DMS79 treated with DMSO at 0.1 percent for 48 hours (cell line): ENCODE measurements at places on chromosomes 16 and 17.

DNA sequence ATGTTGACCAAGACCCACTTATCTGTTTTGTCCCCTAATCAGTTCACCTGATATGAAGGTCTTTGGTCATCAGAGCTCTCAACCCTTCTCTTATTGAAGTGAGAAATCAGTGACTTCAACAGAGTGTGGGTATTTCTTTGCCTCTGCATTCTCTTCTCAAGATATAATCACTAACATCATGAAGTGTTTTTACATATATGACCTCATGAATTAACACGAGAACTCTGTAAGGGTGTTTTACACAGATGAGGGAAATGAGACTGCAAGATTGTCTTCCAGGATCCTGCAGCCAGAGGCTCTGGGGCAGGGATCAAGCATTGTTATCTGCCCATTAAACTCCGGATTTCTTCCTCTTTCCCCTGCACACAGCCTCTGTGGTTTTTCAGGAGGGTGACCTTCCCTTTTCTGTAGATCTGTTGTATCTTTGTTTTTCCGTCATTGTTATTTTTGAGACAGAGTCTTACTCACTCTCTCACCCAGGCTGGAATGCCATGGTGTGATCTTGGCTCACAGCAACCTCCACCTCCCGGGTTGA lies 22.7 kb downstream of the LCMT1 start:
- DNase-seq = no peak

DNA sequence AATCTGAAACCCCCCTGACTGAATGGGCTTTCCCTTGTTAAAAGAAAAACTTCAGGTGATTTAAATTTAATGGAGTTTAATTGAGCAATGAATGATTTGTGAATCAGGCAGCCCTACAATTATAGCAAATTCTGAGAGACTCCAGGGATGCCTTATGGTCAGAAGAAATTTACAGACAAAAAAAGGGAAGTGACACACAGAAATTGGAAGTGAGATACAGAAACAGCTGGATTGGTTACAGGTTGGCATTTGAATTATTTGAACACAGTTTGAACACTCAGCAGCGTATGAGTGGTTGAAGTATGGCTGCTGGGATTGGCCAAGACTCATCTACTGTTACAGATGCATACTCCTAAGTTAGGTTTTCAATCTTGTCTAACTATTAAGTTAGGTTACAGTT lies 19.0 kb upstream of the CPHXL start:
- no peak for DNase-seq

DNA sequence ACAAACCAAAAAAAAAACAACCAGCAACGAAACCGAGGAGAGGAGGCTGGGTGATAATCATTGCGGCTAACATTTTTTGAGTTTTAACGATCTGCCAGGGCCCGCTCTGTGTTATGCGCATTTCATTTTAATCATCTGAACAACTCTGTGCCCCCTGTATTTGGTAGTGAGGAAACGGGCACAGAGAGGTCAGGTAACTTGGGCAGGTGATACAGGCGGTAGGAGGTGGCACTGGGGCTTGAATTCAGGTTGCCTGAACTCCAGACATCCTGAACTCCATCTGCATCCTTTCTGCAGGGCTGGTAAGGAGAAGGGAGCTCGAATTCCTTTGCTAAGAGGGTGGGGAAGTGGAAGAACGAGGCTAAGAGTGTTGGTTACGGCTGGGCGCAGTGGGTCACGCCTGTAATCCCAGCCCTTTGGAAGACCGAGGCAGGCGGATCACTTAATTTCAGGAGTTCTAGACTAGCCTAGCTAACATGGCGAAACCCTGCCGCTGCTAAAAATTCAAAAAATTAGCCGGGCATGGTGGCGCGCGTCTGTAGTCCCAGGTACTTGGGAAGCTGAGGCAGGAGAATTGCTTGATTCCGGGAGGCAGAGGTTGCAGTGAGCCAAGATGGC lies 1.1 kb downstream of the CLUAP1 start:
- DNase-seq = peak; percentile 10

- no peak for DNase-seq
Observed at GRCh38 chr17:8803531-8804420, 4.6 kb upstream of the MFSD6L start.

- DNase-seq = no peak
Observed at GRCh38 chr17:80820331-80820730, 171.3 kb upstream of the CHMP6 start.

DNA sequence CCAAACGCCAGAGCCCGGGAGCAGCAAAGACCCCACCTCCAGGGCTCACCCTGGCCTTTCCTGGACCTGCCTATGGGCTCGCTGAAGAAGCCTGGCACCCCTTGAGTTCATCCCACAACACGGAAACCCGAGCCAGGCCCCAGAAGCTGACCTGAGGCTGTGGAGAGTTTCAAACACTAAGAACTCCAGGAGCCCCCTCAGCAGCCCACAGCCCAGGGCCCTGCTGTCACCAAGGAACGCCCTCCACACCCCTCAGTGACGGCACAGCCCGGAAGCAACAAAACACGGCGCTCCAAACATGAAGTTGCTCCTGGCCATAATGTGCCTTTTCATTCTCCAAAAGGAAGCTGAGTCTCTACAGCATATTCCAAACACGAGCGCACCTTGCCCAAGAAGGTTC lies 9.2 kb downstream of the SLC38A10 start:
- no peak for DNase-seq

- peak; percentile 18 for DNase-seq
Observed at GRCh38 chr16:85757341-85757822, 6.5 kb upstream of the C16orf74 start.

GRCh38 chr17:13921841-13922776 lies 147.2 kb upstream of the COX10 start:
- no peak for DNase-seq

GRCh38 chr16:3592559-3592958 lies 15.4 kb upstream of the NLRC3 start:
- DNase-seq = no peak

GRCh38 chr17:69854225-69854780 lies 220.7 kb upstream of the KCNJ16 start:
- no peak for DNase-seq

- no peak for DNase-seq
Observed at GRCh38 chr17:4032738-4033137, 68.5 kb upstream of the ATP2A3 start.

DNA sequence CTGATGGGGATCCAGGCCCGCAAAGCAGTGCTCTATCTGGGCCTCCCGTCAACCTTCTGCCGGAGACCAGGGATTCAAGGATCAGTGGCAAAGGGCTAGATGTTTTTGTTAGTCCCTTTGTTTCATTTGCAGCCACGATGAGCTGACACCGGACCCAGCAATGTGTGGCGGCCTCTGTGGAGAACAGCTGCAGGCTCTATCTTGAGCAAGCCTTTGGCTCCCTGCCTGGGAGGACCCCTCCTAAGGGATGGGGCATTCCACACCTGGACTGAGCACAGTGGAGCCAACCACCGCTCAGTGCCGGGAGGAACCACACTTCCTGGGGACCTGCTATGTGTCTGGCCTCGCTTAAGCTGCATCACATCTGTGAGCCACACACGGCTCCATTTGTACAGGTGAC lies 215.8 kb downstream of the RBFOX3 start:
- DNase-seq = no peak

DNA sequence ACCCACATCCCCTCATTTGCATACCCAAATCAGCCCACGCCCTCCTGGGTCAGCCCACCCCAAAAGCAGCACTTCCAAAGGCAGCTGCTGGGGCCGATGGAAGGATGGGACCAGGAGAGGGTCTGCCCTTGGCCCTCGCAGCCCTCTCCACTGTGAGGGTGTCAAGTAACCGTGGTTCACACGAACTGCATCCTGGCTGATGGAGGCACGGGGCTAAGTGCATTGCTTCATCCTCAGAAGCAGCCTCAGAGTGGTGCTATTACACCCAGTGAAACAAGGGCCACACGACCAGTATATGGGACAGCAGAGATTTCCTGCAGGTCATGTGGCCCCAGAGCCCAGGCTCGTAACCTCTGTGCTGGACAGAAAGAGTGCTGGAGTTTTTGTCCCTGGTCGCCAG lies 13.2 kb upstream of the ATP2A3 start:
- DNase-seq = no peak

GRCh38 chr16:81067166-81067565 lies 9.9 kb downstream of the C16orf46 start:
- DNase-seq = no peak

- DNase-seq = no peak
Observed at GRCh38 chr16:83953796-83954576, 946 bp downstream of the OSGIN1 start.

DNA sequence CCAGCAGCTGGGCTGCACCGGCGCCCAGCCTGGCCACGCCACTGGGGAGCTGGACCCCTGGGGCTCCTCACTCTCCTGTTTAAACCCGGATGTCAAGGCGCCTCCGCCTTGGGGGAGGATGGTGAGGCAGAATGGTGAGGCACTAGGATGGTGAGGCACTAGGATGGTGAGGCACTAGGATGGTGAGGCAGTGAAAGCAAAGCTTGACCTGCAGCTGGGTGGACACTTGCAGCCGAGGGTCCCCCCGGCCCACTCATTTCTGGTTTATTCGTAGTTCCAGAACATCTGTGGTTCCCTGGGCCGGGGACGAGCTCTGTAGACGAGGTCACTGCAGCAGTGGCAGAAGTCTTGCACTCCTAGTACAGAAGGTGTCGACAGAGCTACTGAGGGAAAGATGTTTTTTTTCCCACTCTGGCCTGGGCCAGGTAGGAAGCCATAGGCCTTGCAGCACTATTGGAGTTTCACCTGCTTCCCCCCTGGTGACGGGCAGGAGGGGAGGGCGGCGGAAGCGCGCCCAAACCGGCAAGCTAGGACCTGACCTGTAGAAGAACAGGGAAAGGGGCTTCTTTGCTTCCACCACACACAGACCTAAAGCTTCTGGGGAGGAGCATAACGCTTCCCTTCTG lies 1.1 kb upstream of the HNF1B start:
- no peak for DNase-seq

GRCh38 chr17:78355701-78356100 lies 4.2 kb downstream of the SOCS3 start:
- no peak for DNase-seq

GRCh38 chr17:36657763-36658490 lies 56.5 kb downstream of the MRM1 start:
- DNase-seq = peak; percentile 41

GRCh38 chr16:12113523-12114345 lies 137.2 kb downstream of the SNX29 start:
- no peak for DNase-seq

- no peak for DNase-seq
Observed at GRCh38 chr17:35735036-35735805, 3.8 kb downstream of the RASL10B start.

- no peak for DNase-seq
Observed at GRCh38 chr16:78925083-78925767, 675.3 kb downstream of the MAF start.

DNA sequence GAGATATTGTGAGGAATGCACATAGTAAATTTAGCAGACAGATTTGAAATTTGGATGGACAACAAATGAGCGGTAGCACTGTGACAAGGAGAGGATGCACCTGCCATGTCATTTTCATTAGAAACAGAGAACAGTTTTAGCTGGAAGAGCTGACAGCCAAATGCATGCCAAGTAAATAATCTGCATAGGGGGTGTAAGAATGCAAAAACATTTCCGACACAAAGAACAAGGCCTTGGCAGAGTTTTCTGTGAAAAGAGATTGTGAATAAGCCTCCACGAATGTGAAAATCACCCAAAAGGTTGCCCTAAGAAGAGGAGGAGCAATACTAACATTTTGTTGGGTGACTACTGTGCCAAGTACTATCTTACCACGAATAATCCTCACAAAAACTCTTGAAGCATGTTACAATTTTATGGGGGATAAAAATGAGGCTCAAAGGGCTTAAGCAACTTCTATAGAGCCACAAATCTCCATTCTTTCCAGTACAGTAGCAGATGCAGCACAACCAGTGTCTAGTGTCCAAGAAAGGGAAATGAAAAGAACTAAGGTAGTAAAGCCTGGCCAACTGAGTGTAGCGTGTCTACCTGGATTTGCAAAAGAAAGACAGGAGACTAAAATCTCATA lies 28.3 kb downstream of the TMEM100 start:
- DNase-seq = no peak

DNA sequence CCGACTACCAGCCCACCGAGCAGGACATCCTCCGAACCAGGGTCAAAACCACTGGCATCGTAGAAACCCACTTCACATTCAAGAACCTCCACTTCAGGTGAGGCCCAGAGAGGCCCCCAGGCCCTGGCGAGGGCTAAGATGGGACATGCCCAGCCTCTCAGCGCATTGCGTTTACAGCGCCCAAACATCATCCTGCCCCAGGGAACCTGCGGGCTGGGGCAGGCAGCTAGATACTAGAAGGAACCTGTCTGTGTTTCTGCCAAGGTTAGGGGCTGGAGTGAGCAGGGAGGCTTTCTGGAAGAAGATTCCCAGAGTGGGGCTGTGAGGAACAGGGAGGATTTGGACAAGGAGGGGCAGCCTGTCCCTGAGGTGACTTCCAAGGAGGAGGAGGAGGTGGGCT lies 90.6 kb downstream of the AMFR start:
- no peak for DNase-seq

- no peak for DNase-seq
Observed at GRCh38 chr17:69773081-69773480, 301.9 kb upstream of the KCNJ16 start.

DNA sequence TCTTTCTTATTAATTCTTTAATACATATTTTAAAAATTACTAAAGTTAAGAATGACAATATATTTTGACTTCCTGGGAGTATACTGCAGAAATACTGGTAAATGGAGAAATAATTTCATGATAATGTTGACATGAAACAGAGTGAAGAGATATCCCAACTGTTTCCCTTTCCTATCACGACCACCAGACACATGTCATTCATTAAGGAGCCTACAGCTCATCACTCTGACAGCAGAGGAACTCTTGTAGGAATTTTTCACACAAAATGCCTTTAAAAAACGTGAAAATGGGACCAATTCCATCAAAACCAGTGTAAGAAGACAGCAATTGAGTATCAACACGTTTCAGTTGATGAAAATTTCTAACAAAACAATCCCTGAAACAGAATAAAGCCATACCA lies 172.9 kb upstream of the CPHXL start:
- no peak for DNase-seq

DNA sequence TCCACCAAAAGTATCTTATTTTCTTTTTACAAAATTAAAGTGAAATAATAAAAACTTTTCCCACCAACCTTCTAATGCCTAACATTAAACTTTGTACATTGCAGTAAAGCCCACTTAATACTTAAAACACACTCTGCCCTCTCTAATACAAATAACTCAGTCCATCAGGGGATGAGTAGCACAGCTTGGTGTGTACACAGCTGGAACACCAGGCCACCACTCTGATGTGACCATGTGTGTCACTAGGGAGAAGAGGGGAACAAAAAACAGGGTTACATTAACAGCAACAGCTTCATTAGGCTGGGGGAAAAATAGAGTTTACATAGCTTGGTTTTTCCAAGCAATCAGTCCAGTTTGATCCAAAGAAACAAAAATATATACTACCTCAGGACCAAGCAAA lies 295.0 kb downstream of the CEP112 start:
- no peak for DNase-seq
